ENCODE measurements at places on chromosomes 2 and 18.

DNA sequence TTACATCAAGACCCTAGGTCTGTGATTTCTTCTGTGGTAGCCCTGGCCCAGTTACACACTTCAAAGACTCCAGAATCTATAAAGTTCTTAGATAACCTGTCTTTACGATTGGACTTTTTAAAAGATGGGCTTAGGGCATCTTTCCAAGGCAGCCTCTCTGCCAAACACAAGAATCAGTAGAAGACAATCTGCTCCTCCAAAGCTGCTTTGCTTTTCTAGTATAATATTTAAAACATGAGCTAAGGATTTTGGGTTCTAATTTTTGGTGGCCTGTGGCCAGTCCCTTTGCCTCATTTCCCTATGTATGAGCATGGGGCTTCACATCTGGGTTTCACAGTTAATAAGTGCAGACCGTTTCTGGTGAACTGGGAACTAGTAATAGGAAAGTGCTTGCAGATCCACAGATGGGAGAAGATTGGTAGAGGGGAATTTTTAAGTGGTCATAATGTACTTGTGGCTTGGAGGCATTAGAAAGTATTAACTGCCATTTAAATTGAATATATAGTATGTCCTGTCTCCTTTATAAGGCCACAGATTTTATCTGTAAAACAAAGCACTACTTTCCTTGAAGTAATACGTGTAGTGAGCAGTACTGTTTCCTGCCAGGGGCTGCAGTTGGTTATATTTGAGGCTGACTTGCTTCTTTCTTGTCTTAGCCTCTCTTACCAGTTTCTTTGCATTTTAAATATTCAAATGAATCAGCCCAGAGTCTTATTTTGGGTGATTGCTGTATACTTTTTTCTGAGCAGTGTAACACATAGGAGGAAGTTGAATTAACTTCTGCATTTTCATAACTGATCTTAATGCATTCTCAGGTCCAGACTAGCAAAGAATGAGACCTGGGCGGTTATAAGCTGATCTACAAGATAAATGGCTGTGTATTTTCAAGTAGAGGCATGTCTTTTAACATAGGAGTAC lies 1.5 kb downstream of the ARPC2 start:
- DNase-seq, result peak; percentile 59

- no peak for DNase-seq
These were observed 11.3 kb downstream of the GFPT1 start for GRCh38 chr2:69375494-69376353.

GRCh38 chr2:144595279-144595678 lies 75.4 kb upstream of the ZEB2 start:
- DNase-seq, result no peak

DNA sequence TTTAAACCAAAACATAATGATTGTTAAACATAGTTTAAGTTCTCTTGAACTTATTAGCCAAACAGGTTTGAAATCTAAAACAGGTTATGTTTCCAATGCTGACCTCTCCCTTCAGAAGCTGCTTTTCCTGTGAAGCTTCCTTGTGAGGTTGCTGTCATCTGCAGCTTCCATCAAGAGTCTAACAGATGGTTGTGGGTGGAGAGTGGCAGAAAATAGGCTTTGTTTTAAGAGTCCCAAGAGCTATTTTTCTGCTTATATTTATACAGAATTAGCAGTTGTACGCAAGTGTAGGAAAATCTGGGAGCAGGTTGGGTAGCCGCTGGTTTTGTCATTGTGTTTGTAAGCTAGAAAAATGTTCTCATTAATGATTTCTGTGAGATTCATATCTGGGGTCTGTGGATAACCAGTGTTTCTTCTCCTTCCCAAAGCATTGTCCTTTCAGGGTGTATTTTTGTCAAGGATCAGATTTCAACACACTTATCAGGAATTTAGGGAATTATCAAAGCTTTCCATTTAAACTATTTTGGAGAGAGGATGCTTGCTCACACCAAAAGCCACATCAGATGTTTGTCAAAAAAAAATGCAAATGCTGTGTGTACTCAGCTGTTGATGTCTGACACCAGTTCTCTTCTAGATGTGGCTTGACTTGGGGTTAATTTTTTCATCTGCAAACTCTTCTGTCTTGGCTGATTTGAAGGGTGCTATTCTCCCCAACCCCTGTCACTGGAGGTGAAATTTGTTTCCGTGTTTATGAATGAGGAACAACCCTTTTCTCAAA lies 78.1 kb upstream of the KIF5C start:
- no peak for DNase-seq

DNA sequence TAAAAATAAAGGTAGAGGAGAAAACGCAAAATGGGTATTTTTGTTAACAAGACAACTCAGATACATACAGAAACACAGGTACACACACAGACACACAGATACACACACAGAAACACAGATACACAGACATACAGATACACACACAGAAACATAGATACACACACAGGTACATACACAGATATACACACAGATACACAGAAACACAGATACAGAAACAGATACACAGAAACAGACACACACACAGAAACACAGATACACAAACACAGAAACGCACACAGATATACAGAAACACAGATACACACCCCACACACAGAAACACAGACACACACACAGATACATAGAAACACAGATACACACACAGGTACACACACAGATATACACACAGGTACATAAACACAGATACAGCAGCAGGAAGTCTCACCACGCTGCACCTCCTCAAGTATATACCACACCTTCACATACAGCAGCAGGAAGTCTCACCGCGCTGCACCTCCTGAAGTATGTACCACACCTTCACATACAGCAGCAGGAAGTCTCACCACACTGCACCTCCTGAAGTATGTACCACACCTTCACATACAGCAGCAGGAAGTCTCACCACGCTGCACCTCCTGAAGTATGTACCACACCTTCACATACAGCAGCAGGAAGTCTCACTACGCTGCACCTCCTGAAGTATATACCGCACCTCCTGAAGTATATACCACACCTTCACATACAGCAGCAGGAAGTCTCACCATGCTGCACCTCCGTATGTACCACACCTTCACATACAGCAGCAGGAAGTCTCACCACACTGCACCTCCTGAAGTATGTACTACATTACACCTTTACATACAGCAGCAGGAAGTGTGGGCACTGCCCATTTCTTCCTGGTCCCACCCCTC lies 250.5 kb downstream of the HDAC4 start:
- no peak for DNase-seq

GRCh38 chr2:107398683-107399082 lies 428.0 kb upstream of the RGPD4 start:
- no peak for DNase-seq

GRCh38 chr2:141611981-141612380 lies 518.8 kb downstream of the LRP1B start:
- DNase-seq, result no peak

GRCh38 chr2:181575024-181575649 lies 81.8 kb downstream of the CERKL start:
- DNase-seq, result no peak

- no peak for DNase-seq
These were observed 83.5 kb downstream of the EIPR1 start for GRCh38 chr2:3294069-3294468.

- DNase-seq, result no peak
These were observed 115.8 kb upstream of the PDE1A start for GRCh38 chr2:182542501-182543258.

- no peak for DNase-seq
These were observed 676.1 kb upstream of the GYPC start for GRCh38 chr2:125979886-125980285.

DNA sequence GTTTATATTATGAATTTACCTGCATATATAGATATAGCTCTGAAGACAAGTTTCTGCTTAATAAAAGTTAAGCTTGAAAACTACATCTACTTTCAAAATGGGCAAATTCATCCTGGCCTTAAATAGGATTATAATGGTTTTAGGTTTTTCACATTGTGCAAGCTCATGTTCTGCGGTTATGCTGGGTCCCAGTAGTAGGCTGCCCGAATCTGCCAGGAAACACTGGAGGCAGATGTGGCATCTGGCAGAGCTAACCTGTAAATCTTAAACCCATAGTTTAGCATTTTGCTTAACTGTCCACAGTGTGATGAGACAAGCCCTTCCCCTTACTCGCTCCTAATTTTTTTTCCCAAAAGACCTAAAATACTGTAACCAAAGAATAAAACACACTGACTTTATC lies 234.2 kb downstream of the TCF4 start:
- DNase-seq, result no peak

GRCh38 chr2:41759880-41760279 lies 287.9 kb upstream of the PKDCC start:
- DNase-seq, result no peak

DNA sequence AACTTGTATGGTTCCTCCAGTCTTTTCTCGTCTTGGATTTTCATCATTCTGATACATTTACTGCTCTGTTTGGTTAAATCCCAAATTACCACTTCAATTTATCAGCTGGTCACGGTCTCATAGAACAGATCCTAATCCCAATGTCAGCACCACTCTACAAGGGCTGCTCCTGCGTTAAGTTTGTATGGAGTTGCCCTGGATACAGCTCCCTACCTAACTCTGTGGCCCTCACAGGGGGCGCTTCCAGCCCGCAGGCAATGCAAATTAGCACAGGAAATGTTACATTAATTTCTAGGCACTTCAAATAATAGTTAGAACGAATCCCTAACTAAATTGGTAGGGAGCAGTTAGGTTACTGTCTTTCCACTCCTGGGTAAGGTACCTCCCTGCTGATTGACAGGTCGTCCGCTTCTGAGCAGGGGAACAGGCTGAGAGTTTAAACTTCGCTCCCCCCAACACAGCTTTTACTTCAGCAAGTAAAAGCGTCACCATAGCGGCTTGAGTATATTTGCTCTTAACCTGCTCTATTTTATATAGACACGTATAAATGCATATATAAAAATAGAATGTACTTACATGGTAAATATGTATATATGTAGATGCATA lies 238.5 kb upstream of the FANCL start:
- no peak for DNase-seq

DNA sequence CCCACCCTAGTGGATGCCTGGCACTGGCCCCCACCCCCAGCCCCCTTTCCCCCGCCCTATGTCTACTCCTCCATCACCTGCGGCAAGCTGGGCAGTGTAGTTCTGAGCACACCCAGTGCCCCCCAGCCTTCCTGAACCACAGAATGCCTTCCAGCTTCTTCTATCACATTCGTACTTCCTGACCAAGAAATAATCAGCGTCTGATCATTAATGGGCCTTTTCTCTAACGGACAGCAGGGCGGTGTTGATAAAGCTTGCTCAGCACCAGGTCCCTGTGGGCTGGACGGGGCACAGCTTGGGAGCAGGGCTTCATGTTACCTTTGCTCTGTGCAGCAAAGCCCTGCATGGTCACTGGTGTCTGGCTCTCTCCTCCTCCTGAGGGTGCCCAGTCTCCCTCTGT lies 15.4 kb downstream of the UXS1 start:
- no peak for DNase-seq

DNA sequence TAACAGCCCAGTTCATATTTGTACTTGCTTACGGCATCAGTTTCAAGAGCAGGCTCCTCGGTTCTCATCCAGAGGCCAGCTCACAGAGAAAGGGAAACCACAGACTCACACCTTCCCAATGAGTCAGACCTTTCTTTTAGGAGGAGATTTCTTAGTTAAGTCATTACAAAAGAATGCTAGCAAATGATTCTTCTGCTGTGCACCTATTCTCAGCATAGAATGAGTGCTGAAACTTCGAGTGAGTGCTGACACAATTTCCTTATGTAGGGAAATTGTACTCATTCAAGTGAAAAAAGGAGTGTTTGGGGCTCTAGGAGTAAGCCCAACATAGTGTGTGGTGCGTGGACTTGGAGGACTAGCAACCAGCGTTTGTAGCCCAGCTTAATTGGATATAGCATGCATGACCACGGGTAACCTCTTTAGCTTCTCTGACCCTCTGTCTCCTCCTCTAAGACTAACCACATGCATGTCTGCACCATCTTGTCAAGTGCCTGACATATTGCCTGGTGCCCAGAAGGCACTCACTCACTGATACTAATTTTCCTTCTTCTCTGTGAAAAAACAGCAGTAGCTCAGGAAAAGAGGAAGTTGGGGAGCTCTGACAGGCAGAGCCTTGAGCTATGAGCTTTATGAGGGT lies 87.0 kb downstream of the ALPK2 start:
- no peak for DNase-seq

DNA sequence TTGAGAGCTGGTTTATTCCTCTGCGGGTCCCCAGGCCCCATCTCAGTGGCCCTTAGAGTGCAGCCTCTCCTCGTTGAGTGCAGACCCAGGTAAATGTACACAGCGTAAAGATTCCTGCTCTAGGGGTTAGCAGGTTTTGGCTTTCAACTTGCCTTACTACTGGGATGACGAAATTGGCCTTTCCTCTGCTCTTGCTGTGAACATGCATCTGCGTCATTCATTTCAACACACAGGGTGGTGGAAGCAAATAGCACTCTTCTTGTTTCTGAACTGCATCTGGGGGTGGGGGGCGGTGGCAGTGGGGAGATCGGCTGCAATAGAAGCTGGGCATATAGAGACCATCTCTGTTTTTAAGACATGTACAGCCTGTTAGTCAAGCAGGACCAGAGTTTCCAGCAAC lies 16.5 kb upstream of the SLC16A14 start:
- no peak for DNase-seq

- no peak for DNase-seq
These were observed 80.4 kb downstream of the MC4R start for GRCh38 chr18:60292186-60292585.

- no peak for DNase-seq
These were observed 189.0 kb downstream of the GALNT1 start for GRCh38 chr18:35770376-35771014.

Measured in stimulated activated naive B cell treated with anti-CD40 and anti-IgM and Interleukin-4, amounts not matched to agents 10 μg/mL and 1 μg/mL and 100 μg/mL, for 72 hours (primary cell).